ENCODE measurements at places on chromosomes 1 and 21.

GRCh38 chr1:24096739-24097103 lies 15.2 kb downstream of the MYOM3 start:
- no peak for DNase-seq

DNA sequence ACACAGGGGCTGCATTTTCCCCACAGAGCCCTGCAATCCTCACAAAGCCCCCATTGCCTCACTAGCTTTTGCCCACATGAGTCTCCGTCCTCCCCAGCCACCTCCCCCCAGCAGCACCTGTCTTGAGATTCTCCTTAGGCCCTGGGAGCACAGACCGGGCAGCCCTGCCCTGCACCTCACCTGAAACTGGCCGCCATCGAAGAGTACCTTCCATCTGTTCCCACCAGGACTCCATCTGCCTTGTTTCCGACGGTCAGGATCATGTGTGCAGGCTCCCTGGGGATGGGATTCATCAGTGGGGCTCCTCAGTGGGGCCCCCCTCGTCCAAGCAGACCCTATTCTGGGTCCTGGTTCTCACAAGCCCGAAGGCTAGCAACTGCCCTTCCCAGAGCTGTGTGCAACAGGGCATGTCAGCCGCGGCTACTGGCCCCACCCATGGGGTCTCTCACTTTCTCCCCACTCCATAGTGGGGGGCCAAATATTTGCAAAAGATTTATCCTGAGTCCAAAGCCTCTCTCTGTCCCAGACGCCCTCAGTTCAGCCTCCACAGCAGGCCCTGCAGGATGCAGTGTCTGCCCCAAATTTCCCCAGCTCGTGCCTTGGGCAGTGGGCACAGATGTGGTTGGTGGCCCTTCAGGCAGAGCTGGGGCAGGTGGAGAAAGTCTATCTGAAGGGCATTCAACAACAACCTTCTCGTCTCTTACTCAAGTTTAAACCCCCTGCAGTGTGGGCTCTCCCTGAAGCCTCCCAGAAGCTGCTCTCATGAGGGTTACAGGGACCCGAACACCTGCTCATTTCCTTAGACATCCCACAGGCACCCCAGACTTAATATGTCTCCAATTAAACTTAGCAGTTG lies 4.8 kb downstream of the PDZK1IP1 start:
- DNase-seq = no peak

DNA sequence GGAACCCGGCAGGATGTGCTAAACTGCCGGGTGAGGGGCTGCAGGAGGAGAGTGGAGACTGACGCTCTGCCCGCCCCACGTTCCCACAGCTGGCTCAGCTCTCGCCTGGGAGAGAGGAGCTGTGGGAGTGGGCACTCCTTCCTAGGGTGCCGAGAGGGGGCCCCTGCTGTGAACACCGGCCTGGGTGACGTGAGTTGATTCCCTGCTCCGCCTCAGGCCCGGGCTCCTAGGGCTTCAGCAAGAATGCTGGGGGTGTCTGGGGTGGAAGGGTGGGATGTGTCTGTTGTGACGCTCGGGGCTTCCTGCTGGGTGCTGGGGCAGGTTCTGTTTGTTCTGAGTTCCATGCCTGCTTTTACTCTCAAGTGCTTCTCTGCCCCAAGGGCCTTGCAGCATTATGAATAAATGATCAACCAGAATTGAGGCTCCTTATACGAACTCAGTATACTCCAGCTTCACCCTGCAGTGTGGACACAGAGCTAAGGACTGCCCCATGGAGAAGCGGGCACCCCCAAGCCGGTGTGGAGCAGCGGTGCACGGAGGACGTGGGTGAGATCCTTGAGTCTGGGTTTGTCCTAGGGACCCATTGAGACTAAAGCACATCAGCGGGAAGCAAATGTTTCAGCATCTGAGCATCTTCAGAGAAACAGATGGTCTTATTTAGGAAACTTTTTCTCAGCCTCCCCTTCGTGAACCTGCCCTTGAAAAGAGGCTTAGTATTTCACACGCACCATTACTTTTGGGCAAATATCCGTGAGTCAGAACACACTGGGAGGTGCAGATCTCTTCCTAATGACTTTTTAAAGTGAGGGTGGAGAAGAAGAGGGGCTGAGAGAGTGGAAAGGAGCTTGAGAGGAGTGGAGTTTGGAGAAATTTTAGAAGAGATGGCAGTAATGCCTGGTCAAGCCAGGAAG lies 41.7 kb downstream of the SYT6 start:
- DNase-seq = no peak

GRCh38 chr1:213782941-213783672 lies 204.7 kb upstream of the PROX1 start:
- no peak for DNase-seq

DNA sequence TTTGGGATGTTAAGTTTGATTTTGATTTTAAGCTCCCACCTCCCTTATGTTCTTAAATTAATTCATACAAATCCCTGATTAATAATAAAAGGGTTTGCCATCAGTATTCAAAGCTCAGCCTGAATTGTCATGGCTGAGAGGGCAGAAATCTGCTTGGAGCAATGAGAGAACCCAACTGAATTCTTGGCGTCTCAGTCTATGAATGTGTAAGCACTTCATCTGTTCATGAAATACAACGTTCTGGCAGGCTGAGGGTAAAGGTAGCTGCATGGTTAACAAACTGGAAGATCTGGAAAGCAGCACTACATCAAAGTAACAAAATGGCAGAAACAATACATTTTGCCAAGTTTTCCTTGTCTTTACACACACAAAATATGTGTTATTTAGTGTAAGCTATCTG lies 95.3 kb downstream of the ACBD6 start:
- DNase-seq = no peak

DNA sequence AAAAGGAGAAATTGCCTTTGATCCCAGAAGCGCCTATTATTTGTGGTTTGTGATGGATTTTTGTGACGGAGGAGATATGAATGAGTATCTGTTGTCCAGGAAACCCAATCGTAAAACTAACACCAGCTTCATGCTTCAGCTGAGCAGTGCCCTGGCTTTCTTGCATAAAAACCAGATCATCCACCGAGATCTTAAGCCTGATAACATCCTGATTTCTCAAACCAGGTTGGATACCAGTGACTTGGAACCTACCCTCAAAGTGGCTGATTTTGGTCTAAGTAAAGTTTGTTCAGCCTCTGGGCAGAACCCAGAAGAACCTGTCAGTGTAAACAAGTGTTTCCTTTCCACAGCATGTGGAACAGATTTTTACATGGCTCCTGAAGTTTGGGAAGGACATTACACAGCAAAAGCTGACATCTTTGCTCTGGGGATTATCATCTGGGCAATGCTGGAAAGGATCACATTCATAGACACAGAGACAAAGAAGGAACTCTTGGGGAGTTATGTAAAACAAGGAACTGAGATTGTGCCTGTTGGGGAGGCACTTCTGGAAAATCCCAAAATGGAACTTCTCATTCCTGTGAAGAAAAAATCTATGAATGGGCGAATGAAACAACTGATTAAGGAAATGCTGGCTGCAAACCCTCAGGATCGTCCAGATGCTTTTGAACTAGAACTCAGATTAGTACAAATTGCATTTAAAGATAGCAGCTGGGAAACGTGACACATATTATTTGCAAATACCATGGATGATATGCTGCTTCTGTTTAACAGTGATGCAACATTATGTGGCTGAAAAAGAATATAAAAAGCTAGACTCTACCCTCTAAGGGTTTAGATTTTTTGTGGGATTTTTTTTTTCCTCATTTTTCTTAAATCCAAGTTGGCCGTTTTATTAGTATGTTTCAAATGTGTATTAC lies 10.5 kb downstream of the PDIK1L start:
- no peak for DNase-seq

DNA sequence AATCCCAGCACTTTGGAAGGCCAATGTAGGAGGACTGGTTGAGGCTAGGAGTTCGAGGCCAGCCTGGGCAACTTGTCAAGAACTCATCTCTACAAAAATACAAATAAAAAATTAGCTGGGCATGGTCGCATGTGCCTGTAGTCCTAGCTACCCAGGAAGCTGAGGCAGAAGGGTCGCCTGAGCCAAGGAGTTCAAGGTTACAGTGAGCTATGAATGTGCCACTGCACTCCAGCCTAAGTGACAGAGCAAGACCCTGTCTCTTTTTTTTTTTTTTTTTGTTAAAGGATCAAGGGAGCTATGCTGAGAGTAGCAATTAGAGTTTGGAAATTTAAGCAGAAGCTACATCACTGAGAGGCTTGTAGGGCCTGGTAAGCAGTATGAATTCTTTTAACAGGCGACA lies 70.9 kb downstream of the EIF4G3 start:
- DNase-seq = no peak

DNA sequence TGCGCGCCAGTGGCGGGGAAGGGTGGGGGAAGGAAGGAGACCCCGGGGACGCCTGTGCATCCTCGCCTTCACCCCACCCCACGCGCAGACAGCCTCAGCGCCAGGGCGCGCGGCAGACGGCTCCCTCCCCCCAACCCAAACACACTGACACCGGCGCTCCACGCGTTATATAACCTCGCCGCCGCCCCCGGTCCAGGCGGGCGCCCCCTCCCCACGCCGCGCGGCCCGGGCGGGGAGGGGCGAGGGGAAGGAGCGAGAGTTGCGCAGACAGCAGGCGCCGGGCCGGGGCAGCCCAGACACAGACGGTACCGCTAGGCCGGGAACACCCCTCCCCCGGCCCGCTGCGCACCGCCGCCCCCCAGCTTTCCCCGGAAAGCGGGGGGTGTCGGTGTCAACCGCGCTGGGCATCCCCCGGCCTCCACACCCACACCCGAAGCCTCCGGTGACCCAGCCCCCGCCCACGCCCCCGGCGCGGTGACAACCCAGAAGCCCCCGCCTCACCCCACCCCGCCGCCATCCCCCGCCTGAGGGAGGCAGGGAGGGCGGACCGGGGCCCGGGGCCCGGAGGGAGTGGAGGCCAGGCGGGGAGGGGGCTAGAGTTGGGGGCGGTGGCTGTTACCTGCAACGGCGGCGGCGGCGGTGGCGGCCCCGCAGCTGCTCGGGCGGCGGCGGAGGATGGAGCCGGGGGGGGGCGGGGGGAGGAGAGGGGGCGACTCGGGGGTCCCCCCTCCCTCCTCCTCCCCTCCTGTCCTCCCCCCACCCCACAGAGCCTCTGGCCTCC lies 432 bp downstream of the AKT3 start:
- peak; percentile 82 for DNase-seq

DNA sequence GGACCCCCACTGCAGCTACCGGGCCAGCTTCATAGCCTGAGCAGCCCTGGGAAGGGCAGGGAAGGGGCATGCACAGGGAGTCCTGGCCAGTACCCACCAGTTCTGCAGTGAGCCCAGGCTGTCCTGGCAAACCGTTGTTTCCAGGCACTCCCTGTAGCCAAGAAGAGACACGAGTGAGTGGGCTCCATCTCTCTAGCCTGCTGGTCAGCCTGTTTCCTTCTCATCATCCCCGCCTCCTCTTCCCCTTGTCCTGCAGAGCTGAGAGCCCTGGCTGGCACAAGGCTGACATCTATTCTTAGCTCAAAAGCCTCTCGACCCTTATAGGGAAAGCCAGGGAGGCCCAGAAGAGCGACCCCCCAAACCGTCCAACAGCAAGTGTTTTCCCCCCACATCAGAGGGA lies 28.7 kb downstream of the COL16A1 start:
- DNase-seq = no peak

DNA sequence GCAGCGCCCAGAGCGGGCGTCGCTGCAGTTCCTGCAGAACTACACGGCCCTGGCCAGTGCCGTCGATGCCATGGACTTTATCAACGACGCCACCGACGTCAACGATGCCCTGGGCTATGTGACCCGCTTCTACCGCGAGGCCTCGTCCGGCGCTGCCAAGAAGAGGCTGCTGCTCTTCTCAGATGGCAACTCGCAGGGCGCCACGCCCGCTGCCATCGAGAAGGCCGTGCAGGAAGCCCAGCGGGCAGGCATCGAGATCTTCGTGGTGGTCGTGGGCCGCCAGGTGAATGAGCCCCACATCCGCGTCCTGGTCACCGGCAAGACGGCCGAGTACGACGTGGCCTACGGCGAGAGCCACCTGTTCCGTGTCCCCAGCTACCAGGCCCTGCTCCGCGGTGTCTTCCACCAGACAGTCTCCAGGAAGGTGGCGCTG lies 22.0 kb downstream of the COL6A1 start:
- DNase-seq = no peak

GRCh38 chr1:246728311-246728710 lies 4.1 kb downstream of the SCCPDH start:
- DNase-seq = no peak

DNA sequence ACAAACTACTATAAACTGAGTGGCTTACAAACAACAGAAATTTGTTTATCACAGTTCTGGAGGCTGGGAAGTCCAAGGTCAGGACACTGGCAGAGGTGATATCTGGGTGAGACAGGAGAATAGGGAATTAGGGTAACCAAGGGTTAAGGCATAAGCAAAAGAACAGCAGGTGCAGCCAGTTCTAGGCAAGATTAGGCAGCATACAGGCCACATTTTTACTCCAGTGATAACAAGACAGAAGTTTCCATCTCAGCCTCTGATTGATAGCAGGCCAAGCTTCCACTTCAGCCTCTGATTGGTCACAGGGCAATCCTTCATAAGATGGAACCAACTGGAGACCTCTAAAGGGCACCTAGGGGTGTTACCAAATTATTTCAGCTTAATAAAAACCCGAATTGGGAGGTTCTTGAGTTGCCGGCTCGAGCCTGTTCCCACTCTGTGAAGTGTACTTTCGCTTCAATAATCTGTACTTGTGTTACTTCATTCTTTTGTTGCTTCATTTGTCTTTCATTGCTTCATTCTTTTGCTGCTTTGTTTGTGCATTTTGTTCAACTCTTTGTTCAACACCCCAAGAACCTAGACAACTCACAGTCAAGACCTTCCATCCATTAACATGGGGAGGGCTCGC lies 185.6 kb downstream of the TOMM20 start:
- no peak for DNase-seq

DNA sequence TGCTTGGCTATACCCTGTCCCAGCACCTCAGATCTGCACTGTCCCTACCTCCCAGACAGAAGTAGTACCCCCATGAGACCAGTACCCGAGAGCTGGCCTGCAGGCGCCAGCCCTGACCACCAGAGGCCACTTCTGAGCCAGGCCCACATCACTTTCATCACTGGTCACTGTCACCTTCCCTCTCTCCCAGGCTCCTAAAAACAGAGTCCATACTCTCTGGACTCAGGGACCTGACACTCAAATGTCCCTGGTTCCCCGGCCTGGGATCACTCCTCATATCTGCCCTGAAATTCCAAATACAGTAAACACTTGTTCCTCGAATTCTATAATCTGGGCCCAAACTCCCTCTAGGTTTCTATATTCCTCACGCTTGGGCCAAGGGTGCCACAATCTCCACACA lies 18.7 kb downstream of the TMEM53 start:
- no peak for DNase-seq

DNA sequence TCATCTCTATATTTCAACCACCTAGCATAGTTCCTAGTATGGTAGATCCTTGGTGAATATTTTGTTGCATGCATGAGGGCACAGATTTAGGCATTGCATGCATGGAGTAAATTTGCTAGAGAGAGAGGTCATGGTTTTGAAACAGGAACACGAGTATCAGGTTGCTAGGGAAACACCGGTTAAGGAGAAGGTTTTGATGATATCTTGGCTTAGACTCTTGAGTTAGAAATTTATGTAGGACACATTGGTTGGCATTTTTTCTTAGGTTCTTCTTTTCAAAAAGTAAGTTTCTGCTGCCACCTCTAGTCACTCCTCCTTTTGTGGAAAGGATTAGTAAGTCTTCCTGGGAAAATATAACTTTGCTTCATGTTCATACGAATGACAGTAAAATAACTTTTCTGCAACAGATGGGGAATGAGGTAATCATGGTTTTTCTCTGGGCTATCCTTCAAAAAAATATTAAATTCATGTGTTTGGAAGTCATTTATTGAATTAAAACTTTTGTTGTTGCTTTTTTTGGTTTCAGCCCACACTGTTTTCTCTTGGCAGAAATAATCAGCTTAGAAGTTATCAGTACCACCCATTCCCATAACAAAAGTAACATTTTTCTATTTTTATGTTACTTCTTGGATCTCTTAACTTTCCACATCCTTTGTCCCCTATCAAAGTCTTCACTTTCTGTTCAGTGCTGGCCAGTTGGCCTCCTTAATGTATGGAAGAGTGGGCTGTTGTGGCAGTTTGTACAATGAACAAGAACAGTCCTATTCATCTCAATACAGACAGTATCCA lies 97.3 kb downstream of the PLA2G4A start:
- no peak for DNase-seq
